ENCODE measurements at places on chromosomes 16 and 17. TPM values are rescaled to one million over a fixed set of nuclear protein-coding genes. Genes with fewer than 3 reads are reported as not detected.

Gene KIF19
- 8.9 TPM for total RNA-seq

Gene TMEM101
- 33.3 TPM for total RNA-seq

Gene TTYH2
- total RNA-seq: 10.6 TPM

Gene PLK1
- total RNA-seq: 3.2 TPM

Gene SLC35G6
- total RNA-seq: not detected

Gene TMC5
- total RNA-seq: 129 TPM

Gene FAM171A2
- total RNA-seq: 1.1 TPM

Gene HS3ST2
- 0.31 TPM for total RNA-seq

Gene C16orf82
- total RNA-seq: not detected

GRCh38 chr16:56482683-56483236 lies 31.4 kb downstream of the OGFOD1 start:
- no peak overlapping the region for H3K27ac ChIP-seq
- H3K4me3 ChIP-seq: no peak overlapping the region
- H3K27me3 ChIP-seq: no peaks in the 10 kb centered on the region
- peaks cover 17% of the 10 kb centered on the region for H3K36me3 ChIP-seq
- H3K4me1 ChIP-seq: no peaks in the 10 kb centered on the region

DNA sequence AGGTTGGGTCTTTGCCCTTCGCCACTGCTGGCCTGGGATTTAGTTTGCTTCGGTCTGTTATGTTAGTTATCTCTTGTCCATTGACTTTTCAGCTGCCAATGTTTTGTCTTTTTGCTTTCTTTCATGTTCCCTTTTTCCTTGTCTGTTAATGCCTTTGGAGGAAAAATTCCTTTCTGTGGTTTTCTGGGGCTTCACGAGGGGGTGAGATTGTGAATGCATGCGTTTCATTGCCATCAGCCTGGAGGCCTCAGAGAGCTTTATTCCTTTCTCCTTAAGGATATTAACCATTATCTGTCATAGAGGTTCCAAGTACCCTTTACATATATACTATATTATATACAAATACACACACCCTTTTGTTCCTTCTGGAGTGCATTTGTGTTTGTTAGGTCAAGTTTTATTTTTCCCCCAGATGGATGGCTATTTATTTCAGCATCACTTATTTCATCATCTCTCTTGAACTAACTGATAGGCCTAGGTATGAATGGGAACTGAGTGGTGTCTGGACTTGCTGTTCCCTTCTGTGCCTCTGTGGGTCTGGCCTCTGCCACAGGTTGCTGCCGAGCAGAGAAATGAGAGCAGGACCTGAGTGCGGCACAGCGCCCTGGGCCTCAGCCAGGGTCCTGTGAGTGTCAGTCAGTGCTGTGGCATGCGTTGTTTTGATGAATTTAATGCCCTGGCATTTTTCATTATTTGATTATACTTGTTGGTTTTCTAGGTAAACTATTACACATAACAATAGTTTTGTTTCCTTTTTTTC lies 193.4 kb downstream of the LGALS9B start:
- H3K27me3 ChIP-seq: no peaks in the 10 kb centered on the region
- H3K36me3 ChIP-seq: no peaks in the 10 kb centered on the region
- no peak for DNase-seq
- no peaks in the 10 kb centered on the region for H3K4me1 ChIP-seq

- no peak for DNase-seq
- H3K4me3 ChIP-seq: no peak overlapping the region
- peaks cover 3% of the 10 kb centered on the region for H3K4me1 ChIP-seq
Measured at GRCh38 chr17:83155128-83156121, 76.0 kb downstream of the METRNL start.

GRCh38 chr16:11985250-11985649 lies 8.7 kb downstream of the SNX29 start:
- DNase-seq: no peak
- no peaks in the 10 kb centered on the region for H3K27me3 ChIP-seq
- no peak overlapping the region for H3K27ac ChIP-seq
- peaks cover 8% of the 10 kb centered on the region for H3K4me1 ChIP-seq
- H3K4me3 ChIP-seq: no peak overlapping the region

GRCh38 chr16:48231727-48232492 lies 12.2 kb upstream of the LONP2 start:
- no peaks in the 10 kb centered on the region for H3K36me3 ChIP-seq
- no peak overlapping the region for H3K27ac ChIP-seq
- H3K4me3 ChIP-seq: no peak overlapping the region
- no peaks in the 10 kb centered on the region for H3K4me1 ChIP-seq

DNA sequence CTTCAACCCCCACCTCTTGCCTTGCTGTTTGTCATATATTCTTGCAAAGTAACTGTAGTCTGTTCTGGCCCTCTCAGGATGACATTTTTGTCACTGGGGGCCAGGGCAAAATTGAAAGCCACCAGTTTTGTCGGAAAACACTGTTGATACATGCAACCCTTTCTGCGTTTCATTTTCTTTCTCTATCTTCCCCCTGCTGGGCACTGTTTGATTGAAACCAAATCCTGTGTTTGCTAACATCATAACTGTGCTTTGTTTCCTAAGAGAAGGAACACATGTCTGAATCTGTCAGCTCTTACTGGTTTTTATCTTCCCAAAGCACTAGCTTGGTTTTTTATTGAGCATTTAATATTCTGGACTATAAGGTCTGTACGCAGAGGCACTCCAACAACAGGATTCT lies 11.7 kb upstream of the CPPED1 start:
- H3K27ac ChIP-seq: no peak overlapping the region
- no peaks in the 10 kb centered on the region for H3K4me1 ChIP-seq
- no peaks in the 10 kb centered on the region for H3K36me3 ChIP-seq
- no peak for DNase-seq

- H3K4me3 ChIP-seq: peak within 1 kb of the TSS; percentile 89
- H3K4me1 ChIP-seq: peaks cover 28% of the 10 kb centered on the region
- peak within 1 kb of the TSS; percentile 88 for H3K27ac ChIP-seq
- H3K27me3 ChIP-seq: no peaks in the 10 kb centered on the region
- DNase-seq: peak; percentile 91
Measured at GRCh38 chr17:80101011-80101945, at the start of gene GAA. Gene GAA, plus strand, starts transcription at chr17:80101581. Its CDS starts 3,006 bp downstream, at chr17:80104587.

- H3K36me3 ChIP-seq: no peaks in the 10 kb centered on the region
- H3K27me3 ChIP-seq: peaks cover 16% of the 10 kb centered on the region
- peak; percentile 67 for DNase-seq
- no peak overlapping the region for H3K4me3 ChIP-seq
- peaks cover 48% of the 10 kb centered on the region for H3K4me1 ChIP-seq
Measured at GRCh38 chr17:50565402-50566350, 5.2 kb downstream of the CACNA1G start.

DNA sequence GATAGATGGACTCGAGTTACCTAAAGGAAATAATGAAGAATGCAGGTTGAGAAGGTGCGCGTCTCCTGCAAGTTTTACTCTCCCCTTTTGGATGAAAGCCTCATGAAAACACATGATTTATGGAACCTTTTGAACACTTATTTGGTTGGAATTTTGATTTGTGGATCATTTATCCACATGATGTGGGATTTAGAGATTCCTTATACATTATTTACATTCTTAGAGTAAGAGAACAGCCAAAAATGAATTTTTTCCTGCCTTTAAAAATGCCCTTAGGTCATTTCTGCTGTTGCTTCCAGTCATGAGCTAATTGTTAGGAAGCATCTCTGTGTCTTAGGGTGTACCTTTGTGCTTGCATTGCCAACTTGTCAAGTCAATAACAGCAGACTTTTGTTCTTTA lies 99.9 kb downstream of the RPTOR start:
- H3K27ac ChIP-seq: no peak overlapping the region
- peaks cover 5% of the 10 kb centered on the region for H3K4me1 ChIP-seq
- no peaks in the 10 kb centered on the region for H3K27me3 ChIP-seq
- no peaks in the 10 kb centered on the region for H3K36me3 ChIP-seq

- H3K27ac ChIP-seq: no peak overlapping the region
- peak overlapping the region; percentile 29 for H3K4me3 ChIP-seq
- H3K36me3 ChIP-seq: no peaks in the 10 kb centered on the region
- DNase-seq: no peak
Measured at GRCh38 chr16:81447383-81448101, 2.9 kb downstream of the CMIP start.

DNA sequence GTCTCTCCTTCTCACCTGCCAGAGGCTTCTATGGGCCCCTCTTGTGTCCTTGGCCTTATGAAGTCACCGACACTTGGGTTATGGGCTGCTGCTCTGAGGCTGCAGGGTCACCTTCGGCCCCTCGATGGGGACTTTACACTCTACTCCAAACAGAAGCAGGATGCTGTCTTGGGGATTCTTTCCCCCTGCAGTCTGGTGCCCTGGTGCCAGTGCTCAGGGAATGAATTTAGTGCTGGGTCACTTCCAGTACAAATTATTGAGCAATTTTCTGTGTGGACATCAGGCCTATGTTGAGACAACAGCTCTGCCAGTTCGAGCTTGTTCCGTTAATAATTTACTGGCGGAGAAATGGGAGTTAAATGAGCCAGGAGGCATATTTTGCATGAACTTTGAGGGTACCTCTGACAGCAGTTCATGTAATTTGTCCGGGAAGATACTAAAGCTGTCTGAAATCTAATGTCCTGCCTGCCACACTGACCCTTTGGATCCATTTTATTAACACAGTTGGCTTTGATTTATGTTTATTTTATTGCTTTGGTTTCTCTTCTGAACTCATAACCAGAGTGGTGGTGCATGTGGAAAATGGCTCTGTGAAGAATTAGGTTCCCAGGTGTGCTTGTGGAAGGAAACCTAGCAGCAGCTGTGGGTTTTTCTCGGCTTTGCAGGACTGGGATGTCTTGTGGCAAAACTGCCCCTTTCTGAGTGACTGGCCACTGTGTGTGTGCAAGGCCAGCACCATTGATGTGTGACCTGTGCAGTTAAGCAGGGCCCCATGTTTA lies 34.1 kb upstream of the DHX8 start:
- no peak for DNase-seq
- H3K4me1 ChIP-seq: peaks cover under 1% of the 10 kb centered on the region
- H3K36me3 ChIP-seq: no peaks in the 10 kb centered on the region

- H3K27ac ChIP-seq: peak overlapping the region; percentile 82
- H3K36me3 ChIP-seq: peaks cover 33% of the 10 kb centered on the region
- no peak for DNase-seq
- H3K4me3 ChIP-seq: peak overlapping the region; percentile 97
- H3K27me3 ChIP-seq: no peaks in the 10 kb centered on the region
Measured at GRCh38 chr17:74775409-74776043, 619 bp downstream of the NAT9 start.

DNA sequence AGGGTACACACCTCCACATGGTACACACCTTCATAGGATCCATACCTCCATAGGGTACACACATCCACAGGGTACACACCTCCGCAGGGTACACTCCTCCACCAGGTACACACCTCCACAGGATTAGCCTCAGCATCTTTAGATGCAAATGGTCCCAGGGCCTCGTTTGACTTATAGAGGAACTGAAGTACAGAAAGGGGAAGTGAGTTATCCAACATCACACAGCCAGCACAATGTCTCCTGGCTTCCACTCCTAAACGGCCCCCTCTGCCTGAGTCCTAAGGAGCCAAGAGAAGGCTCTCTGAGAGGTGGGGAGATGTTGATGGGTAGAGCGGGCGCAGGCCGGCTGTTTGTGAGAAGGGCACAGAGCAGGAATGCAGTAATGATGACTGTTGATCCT lies 12.0 kb downstream of the FOXN1 start:
- H3K4me3 ChIP-seq: no peak overlapping the region
- H3K27ac ChIP-seq: no peak overlapping the region
- H3K4me1 ChIP-seq: no peaks in the 10 kb centered on the region
- H3K27me3 ChIP-seq: no peaks in the 10 kb centered on the region
- no peaks in the 10 kb centered on the region for H3K36me3 ChIP-seq
- no peak for DNase-seq

GRCh38 chr17:81545160-81545949 lies 6.8 kb downstream of the FAAP100 start:
- no peaks in the 10 kb centered on the region for H3K27me3 ChIP-seq
- no peak overlapping the region for H3K4me3 ChIP-seq
- no peak for DNase-seq
- no peaks in the 10 kb centered on the region for H3K4me1 ChIP-seq
- no peak overlapping the region for H3K27ac ChIP-seq

GRCh38 chr17:46977348-46977747 lies 1.7 kb downstream of the RPRML start:
- peak; percentile 34 for DNase-seq
- no peak overlapping the region for H3K4me3 ChIP-seq
- no peaks in the 10 kb centered on the region for H3K36me3 ChIP-seq
- H3K4me1 ChIP-seq: peaks cover 14% of the 10 kb centered on the region
- H3K27ac ChIP-seq: no peak overlapping the region

DNA sequence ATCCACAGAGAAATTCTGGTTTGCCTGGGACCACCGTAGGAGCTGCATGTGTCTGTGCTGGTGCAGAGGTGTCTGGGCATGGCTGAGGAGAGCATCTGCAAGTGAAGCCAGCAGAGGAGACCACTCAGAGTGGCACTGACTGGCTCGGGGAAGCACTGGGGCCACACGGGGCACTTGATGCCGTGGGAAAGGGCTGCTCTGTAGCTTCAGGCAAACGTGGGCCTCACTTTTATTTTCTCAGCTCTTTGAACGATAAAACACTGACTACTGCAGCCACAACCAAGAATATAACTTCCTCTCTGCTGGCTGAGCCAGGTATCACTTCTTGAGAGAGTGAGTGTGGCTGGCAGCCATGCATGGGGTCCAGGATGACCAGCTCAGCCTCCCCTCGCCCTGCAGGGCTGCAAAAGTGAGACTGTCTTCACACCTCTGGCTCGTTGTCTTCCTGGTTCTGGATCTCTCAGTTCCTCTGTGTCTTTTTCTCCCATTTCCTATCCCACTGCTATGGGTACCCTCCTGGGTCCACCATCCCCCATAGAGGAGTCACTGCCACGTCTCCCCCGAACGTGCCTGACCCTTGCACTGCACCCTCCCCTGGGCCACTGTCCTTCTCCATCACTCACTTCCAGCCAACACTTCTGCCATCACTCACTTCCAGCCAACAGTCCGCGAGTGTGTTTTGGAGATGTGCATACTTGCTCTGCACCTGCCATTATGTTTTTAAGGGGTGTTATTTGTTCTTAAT lies 201.4 kb upstream of the CHMP6 start:
- no peaks in the 10 kb centered on the region for H3K4me1 ChIP-seq
- no peak for DNase-seq
- H3K27me3 ChIP-seq: no peaks in the 10 kb centered on the region
- no peaks in the 10 kb centered on the region for H3K36me3 ChIP-seq

DNA sequence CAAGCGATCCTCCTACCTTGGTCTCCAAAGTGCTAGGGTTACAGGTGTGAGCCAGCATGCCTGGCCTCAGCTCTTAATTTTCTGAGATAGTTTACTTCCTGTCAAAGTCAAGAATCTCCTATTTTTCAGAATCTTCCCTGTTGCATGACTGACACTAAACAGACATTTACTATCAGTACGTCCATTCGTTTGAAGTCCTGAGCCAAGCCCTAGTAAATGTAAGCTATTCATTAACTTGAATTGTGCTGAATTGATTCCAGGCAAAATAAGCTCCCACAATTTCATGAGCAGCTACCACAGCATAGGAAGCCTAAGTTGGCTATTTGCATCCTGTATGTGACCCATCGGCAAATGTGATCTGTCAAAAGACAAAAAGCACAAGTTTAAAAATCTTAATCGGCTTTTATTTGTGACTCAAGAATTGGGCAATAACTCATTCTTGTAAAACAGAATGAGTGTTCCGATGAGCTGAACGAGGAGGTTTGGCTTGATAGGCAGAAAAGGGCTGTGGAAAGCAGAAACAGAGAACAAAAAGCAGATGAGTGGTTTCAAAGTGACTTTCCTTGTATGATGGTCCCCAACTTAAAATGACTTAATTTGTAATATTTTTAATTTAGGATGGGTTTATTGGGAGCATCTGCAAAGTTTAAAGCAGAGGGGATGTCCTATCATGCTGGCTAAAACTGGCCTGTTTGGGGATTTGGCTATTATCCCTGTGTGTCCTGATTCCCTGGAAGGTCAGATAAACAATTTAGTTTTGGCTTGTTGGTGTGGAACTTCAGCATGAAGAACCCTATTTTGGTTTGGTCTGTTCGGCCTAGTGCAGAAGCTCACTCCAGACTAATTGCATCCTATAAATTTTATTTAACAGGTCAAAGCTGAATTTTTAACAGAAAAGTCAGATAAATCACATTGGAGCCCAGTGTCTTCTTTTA lies 14.2 kb downstream of the RNF112 start:
- H3K4me1 ChIP-seq: peaks cover 14% of the 10 kb centered on the region
- H3K36me3 ChIP-seq: no peaks in the 10 kb centered on the region
- H3K4me3 ChIP-seq: no peak overlapping the region
- no peaks in the 10 kb centered on the region for H3K27me3 ChIP-seq

All from lung (tissue), 17 donors.